Stimulated activated CD8-positive, alpha-beta memory T cell treated with anti-CD3 and anti-CD28 coated beads, Interleukin-2, amount 100 ng/mL, for 48 hours (primary cell): ENCODE measurements at places on chromosomes 12 and 14.

DNA sequence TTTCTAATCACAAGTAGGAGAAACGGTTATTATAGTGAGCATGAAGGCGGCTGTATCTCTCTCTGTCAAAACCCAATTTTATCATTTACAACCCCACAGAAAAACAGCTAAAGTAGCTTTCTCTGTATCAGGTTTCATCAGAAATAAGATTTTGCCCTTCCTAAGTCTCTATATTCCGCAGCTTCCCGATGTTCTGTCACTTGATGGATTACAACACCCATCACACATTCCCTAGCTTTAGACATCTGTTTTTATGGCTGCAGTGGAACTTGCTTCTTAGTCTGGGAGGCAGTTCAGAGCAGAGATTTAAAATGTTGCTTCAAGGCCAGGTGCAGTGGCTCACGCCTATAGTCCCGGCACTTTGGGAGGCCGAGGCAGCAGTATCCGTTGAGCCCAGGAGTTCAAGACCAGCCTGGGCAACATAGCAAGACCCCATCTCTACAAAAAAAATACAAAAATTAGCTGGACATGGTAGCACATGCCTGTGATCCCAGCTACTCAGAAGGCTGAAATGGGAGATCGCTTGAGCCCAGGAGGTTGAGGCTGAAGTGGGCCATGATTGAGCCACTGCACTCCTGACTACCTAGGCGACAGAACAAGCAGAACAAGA lies 27.6 kb upstream of the FOXN3 start:
- DNase-seq: no peak

- no peak for DNase-seq
Observed at GRCh38 chr14:66634876-66635275, 126.9 kb downstream of the GPHN start.

DNA sequence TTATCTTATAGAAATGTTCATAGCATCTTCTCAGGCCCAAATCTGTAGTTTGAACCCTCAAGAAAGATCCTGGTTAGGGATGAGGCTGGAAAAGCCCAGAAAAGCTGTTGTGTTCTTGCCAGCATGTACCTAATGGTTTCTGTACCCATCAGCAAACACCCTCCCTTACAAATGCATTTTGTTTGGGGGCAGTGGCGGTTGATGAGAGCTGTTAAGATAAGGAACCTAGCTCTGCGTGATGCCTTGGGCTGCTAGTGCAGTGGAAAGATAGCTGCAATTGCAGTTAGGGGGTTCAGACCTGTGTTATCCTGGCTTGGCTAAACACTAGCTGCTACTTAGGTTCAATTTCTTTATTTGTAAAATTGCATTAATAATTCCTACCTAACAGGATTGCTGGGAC lies 3.6 kb downstream of the TPH2 start:
- DNase-seq: no peak

- no peak for DNase-seq
Observed at GRCh38 chr12:131564845-131565244, 146.0 kb upstream of the SFSWAP start.

- DNase-seq: no peak
Observed at GRCh38 chr14:76832503-76832988, 6.3 kb downstream of the LRRC74A start.

DNA sequence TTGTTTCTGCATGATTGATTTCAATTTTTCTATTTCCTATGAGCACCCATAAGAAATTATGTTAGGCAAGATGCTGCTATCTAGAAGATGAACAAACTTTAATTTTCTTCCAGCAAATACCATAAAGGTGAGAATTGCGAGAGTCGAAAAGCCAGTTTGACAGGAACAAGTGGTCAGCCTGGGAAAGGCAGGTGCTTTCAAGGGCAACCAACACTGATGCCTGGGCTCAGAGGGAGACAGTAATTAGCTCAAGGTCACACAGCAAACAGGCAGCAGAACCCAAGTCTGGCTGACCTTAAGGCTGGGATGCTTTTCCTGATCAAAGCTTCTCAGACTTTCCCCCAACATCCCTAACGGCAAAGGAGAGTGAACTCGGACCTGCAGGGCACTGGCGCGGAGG lies 6.8 kb upstream of the OTUB2 start:
- DNase-seq: no peak
